HepG2 (cell line): ENCODE measurements at places on chromosomes 11 and 22. TPM values are rescaled to one million over a fixed set of nuclear protein-coding genes. Genes with fewer than 3 reads are reported as not detected.

DNA sequence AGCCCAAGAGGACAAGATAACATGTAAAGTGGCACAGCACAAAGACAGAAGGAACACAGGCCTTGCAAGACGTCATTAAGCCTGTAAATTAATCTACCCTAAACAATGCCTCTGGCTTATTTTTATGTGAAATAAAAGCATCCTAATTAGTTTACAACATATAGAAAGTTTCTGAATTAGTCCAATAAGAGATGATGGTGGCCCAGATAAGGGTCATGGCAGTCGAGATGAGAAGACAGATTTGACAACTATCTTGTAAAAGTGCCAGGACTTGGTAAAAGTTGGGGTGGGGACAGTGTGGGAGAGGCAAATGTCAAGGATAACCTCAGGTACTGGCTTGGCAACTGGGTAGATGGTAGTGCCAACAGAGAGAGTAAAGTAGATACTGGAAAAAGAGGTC is 13.6 kb downstream of the XRRA1 start:
- DNase-seq, result no peak

DNA sequence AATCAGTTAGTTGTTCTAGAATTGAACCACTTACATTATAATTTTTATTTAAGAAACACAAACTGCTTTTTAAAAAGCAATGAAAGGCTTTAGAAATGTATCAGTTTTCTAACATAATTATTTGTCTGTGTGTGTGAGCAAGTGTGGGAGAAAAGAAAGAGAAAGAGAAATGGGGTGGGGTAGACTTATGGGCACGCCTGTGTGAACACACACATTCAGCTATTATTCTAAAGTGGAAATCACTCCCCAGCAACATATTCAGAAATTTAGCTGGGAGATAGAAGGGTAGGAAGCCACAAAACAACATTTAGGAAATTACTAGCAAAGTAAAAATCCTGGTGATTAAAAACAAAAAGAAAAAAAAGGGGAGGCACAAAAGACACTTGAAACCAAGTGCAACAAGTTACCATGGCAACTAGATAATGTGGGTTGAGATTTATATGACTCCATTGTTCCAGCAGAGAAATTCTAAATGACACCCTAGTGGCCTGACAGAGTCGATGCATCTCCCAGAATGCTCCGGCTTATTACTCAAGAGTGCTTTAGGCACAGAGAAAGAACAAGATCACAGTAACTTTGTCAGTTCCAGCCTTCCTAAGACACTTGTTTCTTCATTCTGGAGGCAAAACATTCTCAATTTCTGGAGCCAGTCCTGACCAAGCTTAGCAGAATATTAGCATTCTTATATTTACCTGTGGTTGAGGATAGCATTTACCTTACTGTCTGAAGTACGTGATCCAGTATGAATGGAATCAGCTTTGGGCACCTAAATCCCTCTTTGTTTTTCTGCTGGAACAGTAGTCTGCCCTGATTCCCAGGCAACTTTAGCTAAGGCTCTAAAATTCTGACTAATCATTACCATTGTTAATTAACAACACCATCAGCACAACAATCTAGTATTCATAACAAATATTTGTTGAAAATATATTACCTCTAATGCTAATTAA is 444.4 kb downstream of the DLG2 start:
- peak; percentile 21 for DNase-seq

- DNase-seq, result no peak
These were observed 15.9 kb downstream of the RTN4RL2 start for GRCh38 chr11:57476047-57476756.

DNA sequence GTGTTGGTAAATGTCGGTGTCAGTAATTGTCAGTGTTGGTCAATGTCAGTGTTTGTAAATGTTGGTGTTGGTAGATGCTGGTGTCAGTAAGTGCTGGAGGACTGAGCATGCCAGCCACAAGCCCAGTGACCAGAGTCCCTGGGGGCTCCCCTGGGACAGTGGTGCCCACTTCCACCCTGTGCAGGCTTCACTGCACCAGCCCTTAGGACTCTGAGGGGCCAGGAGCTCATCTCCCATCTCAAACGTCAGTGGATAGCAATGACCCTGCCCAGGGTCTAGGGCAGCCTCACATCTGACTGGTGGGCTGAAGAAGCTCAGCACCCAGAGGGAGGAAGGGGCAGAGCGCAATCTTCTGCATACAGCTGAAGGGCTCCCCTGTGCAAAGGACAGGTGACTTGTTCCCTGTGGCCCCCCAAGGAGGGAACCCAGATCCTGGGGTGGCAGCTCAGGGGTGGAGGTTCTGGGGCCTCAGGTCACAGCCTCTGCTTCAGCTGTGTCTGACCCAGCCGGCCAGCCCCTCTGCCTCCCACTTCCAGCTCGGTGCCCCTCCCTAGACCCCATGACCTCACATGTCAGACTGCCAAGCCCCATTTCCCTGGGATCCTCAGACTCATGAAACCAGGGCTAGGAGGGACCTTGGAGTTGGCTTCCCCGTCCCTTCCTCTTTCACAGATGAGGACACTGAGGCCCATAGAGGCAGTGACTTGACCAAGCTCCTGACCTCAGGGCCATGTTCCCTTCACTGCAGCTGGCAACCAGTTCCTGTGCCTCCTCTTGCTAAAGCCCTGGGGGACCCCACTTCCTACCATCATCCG is 138.4 kb downstream of the CRYBB2 start:
- DNase-seq, result no peak

DNA sequence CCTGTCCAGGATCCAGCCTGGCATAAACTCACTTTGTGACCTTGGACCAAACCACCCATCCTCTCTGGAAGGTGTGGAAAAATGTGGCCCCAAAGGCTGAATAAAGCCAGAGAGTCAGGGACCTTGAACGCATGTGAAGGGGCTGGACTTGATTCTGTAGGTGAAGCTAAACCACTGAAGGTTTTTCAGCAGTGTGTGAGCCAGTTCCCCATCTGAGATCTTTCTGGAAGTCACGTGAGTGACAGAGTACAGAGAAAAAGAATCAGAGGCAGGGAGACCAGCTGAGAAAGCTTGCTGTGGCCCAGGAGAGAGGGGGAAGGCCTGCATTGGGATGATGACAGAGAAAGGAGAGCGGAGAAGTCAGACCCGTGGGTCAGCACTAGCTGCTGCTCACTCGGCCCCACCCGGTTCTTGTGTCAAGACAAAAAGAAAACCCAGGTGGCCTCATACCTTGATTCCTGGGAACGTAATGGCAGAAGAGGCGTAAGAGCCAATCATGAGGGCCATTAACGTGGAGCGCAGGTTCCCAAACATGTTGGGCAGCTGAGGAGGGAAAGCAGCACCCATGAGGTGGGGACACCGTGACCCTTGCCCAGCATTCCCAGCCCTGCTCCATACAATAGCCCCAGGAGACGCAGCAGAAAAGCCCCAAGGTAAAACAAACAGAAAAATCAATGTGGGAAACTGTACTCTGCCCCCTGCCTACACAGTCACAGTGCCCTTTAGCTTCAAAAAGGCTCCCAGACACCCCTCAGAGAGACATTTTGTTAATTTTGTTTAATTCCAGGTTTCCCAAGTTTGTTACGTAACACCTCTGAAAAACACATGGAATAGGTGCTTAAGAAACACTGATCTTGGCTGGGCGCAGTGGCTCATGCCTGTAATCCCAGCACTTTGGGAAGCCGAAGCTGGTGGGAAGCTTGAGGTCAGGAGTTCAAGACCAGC is 17.9 kb downstream of the SLC43A1 start:
- peak; percentile 91 for DNase-seq

DNA sequence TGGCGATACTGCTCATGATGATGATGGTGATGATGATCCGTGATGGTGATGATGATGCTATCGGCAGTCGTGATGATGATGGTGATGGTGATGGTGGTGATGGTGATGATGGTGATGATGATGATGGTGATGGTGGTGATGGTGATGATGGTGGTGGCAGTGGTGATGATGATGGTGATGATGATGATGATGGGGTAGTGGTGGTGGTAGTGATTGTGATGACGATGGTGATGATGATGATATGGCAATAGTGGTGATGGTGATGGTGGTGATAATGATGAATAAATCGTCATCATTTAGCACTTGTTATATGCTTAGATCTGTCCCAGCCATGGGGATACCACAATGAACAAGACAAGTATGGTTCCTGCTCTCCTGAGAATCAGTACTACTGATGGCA is 39.2 kb downstream of the SMIM38 start:
- DNase-seq, result no peak

- no peak for DNase-seq
These were observed 217.3 kb upstream of the ARHGAP42 start for GRCh38 chr11:100469835-100470234.

The PIH1D2 gene
- total RNA-seq, result 2.7 and 2.8 TPM in 2 replicates

- no peak for DNase-seq
These were observed 92.2 kb downstream of the C11orf91 start for GRCh38 chr11:33608386-33608785.

The EMID1 gene
- total RNA-seq, result 0.21 and 0.82 TPM in 2 replicates

The BACE1 gene
- 7.5 and 10.2 TPM in 2 replicates for total RNA-seq

The SMIM38 gene
- total RNA-seq, result 0.40 TPM in 1 of 2 replicates, not detected in the other

The HORMAD2 gene
- not detected in 2 replicates for total RNA-seq

- no peak for DNase-seq
These were observed 94.1 kb upstream of the PRDM11 start for GRCh38 chr11:45052361-45052760.

The FXYD6 gene
- not detected in 2 replicates for total RNA-seq

- DNase-seq, result no peak
These were observed 14.6 kb downstream of the FAM118A start for GRCh38 chr22:45324311-45324711.

- DNase-seq, result no peak
These were observed 1.1 kb downstream of the JHY start for GRCh38 chr11:122883646-122883979.

DNA sequence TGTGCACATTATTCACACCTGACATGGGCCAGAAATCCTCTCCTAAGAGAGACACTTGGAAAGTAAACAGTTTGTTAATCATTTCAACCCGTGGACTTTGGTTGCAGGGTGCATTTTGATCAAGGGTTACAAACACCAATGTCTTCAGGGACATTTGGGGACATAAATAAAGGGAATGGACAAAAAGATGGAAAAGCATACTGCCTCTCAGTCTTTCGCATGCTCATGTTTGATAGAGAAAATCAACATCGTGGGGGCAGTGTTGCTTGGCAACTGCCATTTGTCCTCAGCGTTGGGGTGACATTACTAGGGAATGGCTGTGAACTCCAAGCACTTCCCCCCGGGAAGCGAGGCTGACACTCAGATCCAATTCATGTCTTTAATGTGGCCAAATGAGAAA is 114.7 kb upstream of the OR4B1 start:
- peak; percentile 17 for DNase-seq

GRCh38 chr11:45155627-45156180 is 9.3 kb downstream of the PRDM11 start:
- no peak for DNase-seq

- no peak for DNase-seq
These were observed 89.1 kb downstream of the CELSR1 start for GRCh38 chr22:46448333-46448732.

The BLID gene
- not detected in 2 replicates for total RNA-seq

The OR51B5 gene
- 0.18 and 0.20 TPM in 2 replicates for total RNA-seq

DNA sequence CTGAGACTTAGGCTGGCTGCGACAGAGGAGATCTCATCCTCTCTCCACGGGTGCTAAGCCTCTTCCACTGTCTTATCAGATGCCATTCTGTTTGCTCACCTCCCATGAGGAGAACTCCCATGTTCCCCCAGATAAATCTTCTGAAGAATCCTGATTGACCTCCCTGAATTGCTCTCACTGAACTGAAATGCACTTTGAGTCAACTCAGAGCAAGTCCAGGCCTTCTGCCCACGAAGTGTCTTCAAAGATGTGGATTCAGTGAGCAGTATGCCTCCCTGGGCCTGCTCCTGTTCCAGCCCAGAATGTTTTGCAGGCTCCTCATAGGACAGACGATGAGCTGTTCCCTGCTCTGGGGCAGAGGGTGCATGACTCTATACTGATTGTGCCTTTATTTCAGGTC is 17.4 kb downstream of the TUB start:
- DNase-seq, result no peak

The OTOG gene
- total RNA-seq, result not detected in 2 replicates
